Activated naive CD4-positive, alpha-beta T cell (primary cell): ENCODE measurements at places on chromosomes 2 and 18.

- no peak for DNase-seq
Measured at GRCh38 chr2:18356676-18357075, 203.8 kb downstream of the RDH14 start.

- DNase-seq = no peak
Measured at GRCh38 chr2:134193006-134193405, 60.9 kb upstream of the MGAT5 start.

DNA sequence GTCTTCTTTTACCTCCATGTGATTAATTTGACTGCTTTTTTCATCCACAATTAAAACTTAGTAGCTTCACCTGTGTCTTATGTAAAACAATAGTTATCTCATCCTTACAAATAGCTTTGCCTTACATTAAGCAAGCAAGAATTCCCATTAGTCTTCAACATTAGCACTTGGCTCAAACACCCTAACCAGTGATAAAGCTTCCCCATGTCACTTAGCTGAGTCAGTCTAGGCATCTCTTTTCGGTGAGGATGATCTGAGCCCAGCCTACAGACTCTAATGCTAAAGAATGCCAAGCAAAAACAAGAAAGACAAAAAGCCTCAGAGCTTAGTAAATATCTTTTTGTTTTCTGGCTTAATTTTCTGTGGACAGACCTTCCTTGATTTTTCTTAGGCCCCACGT, 26.1 kb downstream of the GAD1 start:
- DNase-seq = no peak

DNA sequence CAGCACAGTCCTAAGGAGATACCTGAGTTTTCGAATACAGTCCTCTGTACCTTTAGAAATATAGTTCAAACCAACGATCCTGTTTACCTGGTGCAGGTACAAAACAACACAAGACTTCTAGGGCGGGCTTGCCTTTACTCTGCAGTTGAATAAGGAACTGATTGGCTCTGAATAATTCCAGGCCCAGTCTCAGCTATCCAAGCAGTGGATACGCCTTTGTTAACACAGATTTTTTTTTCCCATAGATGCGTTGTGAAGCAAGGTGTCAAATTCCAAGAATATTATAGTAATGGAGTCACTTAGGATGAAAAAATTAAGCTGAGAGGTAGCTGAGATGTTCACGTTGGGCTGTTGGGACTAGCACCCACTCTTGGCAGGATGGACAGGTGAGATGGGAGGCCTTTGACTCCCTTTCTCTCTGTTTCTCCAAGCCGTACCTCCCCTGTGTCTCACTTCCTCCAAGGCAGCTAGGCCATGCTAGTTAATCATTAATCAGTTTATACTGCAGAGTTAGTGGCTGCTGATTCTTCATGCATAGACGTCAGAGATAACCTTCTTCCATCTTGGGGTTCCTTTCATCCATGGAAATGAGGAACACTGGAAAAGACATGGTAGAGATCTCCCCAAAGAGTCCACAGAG, 380.8 kb upstream of the ACVR2A start:
- no peak for DNase-seq

DNA sequence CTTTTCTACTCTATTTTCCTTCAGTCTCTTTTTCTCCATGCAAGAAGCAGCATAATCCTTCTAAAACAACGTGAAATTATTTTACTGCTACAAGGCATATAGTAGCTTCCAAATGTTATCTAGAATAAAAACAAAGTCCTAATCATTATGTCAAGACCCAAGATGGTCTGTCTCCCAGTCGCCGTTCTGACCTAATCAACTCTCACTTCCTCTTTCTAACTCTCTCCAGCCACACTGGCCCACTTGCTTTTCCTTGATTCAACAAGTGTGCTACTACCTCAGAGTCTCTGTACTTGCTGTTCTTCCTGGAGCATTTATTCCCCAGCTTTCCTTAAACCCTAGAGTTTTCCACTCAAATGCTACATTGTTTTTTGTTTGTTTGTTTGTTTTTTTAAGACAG, 1491.2 kb downstream of the LRP1B start:
- no peak for DNase-seq
